ENCODE measurements at places on chromosomes 1 and 21.

DNA sequence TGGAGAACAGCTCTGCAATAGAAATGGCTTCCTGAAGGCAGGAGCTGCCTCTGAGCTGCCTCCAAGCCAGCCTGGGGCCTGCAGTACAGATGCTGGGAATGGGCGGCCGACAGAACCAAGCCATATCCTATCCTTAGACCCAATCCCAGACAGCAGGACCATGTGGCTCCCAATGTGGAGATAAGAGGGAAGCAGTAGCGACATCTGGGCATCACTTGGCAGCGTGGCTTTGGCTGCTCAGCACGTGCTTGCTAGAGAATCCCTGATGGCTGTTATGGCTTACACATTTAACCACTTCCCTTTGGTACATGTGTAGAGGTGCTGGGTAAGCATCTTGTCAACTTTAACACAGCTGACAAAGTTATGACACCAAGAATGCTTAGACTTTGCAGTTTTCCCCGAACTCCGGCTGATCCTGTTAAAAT is 87.7 kb downstream of the MAN1C1 start:
- no peak for DNase-seq

DNA sequence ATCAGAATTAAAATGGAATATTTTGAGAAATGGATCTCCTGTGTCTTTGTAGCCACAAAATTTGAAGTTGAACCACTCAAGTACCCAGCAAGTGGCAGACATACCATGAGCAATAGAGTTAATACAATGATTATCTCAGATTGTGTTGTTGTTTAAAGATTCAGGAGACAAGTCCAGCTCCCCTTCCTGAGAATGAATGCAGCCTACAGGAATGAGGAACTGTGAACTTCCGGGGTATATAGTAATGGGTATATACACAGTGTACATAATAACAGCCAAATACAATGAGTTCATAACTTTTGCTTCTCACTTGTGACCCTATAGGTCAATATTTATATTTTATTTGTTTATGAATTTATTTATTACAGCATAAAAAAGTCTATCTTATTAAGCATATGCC is 445.0 kb downstream of the SETD4 start:
- DNase-seq = no peak

GRCh38 chr1:48777219-48777895 is 666 bp upstream of the BEND5 start:
- no peak for DNase-seq

DNA sequence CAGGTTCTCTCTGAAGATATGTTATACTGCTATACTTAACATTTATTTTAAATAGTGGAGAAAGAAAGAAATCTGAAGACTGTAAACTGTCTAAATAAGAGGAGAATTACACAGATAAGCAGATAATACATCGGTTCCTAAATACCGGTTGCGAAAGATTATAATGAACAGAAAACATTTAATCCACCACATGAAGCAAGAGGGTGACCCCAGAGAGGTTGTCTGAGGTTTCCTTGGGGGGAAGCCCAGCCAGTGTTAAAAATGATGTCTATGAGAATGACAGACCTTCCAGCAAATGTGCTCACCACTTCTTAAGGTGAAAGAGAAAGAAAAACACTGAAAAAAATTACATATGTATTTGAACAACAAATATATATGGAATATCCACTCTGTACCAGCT is 356.4 kb upstream of the KAZN start:
- DNase-seq = no peak

DNA sequence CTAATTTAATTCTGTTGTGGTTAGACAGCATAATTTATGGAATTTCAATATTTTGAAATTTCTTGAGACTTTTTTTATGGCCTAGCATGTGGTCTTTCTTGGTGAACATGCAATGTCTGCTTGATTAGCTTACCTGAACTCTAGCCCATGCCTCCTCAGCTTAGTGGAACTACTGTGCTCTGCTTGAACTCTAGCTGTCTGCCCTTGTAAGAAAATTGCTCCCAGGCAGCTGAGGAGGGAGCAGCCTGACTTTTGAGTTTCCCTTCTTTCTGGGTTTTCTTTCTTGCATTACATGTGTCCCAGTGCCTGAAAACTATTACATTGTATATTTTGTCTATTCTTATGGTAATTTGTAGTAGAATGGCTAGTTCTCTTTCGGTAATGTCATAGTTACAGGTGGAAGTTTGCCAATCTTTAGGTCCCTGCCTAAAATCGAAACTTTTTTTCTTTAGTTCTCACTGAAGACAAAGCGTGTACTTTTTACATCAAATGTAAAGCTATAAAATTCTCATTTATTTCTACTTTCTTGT is 105.3 kb downstream of the MAST2 start:
- no peak for DNase-seq

- DNase-seq = no peak
These were observed 55.1 kb downstream of the OVGP1 start for GRCh38 chr1:111372336-111372965.
